ENCODE measurements at places on chromosomes 6 and 20.

- no peak for DNase-seq
Measured at GRCh38 chr20:41135187-41135887, 2.0 kb upstream of the PLCG1 start.

DNA sequence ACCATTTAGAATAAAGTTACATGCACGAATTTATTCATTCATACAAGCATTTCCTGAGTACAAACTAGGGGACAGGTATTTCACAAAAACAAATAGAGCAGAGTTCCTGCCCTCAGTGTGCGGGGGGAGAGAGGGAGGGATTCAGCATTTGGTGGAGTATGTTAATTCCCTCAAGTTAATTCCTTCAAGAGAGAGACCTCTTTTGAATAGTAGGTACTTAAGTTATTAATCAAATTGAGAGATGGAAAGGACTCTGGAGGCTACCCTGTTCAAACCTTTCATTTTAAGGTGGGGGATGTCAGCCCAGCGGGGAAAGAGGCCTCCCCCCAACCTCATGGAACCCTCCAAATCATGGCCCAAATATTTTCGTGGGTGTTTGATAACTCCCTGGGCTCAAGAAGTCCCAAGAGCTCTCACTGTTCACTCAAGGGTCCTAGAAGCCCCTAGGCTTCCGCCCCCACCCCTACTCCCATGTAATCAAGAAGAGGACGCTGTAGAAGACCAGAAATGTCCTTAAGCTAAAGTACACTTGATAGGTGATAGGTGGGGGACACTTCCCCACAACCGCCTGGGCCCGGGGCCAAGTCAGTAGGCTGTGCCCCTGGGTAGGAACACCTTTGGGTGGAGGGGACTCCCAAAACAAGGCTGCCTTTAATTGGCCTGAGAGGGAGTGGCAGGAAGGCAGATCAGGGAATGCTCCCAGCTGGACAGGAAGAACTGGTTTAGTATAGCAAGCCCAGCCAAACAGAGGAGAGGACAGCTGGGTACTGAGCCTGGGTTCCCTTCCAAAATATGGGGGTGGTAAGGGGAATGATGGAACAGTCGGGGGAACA is 2.9 kb downstream of the SDC4 start:
- DNase-seq, result no peak

GRCh38 chr20:50322703-50323131 is 132.1 kb downstream of the CEBPB start:
- no peak for DNase-seq

DNA sequence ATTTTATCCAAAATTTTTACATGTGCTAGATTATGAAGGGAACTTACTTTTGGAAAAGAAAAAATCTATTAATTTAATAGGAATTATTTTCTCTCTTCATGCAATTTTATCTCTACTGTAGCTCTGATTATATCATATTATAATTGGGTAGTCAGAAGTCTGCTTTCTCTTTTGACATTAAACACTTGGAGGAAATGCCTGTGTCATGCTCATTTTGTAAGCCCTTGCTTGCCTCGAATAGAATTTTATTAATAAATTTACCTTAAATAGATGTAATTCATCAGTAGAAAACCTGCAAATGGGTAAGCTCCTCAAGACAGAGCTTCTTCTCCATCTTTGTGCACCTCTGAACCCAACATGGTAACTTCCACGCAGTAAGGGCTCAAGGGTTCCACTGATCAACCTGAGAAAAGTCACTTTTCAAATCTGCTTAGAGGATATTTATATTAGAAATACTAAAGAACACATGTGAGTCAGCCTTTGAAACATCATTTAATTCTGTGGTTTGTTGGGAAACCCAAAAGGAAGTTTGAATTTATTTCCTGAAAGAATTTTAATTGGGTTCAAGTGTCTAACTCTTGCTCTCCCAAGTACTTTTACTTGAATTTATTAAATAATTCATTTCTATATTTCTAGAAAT is 266.0 kb downstream of the ALDH8A1 start:
- no peak for DNase-seq

DNA sequence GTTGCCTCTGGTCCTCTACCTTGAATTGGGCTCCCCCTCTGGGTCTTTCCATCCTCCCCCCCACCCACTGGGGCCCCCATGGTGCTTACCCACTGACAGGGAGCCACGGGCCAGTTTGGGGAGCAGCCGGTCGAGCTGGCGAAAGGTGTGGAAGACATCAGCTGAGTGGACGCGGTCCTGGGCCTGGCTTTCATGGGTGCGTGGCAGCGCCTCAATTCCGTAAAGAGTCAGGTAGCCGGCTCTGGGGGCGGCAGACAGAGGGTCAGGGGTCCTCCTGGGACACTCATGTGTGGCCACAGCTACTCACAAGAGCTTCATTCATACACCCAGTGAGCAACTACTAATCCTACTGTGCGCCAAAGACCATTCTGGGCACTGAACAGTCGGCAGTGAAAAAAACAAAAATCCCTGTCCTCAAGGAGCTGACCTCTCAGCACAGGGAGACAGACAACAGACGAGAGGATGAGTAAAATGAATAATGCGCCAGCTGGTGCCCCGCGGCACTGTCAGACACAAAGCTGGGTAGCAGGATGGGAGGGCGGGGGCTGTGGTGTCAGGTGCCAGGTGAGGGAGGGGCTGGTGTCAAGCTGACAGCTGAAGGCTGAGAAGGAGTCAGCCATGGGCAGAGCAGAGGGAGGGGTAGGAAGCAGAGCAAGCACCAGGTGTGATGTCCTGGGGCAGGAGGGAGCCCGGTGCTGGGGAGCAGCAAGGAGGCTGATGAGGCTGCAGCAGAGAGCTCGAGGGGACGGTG is 28.3 kb downstream of the PTGIS start:
- no peak for DNase-seq

GRCh38 chr20:31494131-31494530 is 19.0 kb downstream of the REM1 start:
- DNase-seq, result no peak

DNA sequence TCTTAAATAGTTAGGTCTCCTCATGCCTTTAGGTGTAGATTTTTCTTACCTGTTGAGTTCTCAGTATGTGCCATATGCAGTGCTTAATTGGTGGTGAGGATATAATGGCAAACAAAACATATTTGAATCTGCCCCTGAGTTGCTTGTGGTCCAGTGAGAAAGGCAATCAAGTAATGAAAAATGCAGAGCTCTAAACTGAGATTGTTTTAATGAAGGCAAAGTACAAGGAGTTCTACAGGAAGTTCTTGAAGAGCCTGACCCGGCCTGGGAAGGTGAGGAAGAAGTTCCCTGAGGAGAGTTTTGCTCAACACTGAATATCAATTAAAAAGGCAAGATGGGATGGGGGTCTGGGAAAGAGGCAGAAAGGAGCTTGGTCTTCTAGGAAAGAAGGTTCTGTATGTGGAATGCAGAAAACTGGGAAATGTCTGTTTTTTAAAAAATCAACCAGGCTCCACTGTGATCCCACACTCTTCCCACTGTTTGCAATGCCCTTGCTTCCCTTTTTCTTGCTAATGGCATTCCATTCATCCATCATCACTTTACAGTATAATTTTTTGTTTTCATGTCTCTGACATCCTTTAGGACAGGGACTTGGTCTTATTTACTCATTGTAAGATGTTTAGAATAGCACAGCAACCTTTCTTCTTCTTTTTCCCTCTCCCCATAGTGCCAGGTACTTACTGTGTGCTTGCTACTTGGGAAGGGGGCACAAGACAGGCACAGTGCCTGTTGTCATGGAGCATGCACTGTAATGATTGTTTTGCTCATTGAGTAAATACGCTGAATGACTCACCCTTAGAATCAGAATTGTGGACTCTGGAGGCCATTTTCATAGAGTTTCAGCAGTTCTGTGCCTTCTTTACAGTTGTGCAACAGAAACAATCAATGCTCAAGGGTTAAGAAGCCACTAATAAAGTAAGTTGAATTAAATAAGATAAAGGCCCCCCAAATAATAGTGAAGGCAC is 64.3 kb downstream of the ANKS1A start:
- DNase-seq, result no peak

- no peak for DNase-seq
Measured at GRCh38 chr6:1136415-1136774, 175.5 kb upstream of the FOXQ1 start.

DNA sequence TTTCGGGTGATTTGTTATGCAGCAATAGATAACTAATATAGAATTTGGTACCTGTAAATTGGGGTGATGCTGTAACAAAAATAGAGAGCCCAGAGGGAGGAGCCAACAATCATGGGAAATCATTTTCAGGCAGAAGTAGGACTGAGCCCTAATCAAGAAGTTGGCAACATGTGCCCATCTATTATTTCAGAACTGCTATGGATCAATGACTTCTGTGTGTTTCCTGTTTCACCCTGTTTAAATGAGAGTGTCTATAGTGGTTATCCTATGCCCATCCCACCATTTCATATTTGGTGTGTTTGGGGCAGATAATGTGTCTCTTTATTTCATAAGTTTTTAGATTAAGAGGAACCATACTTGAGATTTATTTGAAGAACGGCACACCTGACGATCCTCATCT is 330.8 kb upstream of the CITED2 start:
- no peak for DNase-seq

- no peak for DNase-seq
Measured at GRCh38 chr6:131781687-131782086, 26.1 kb upstream of the ENPP1 start.

DNA sequence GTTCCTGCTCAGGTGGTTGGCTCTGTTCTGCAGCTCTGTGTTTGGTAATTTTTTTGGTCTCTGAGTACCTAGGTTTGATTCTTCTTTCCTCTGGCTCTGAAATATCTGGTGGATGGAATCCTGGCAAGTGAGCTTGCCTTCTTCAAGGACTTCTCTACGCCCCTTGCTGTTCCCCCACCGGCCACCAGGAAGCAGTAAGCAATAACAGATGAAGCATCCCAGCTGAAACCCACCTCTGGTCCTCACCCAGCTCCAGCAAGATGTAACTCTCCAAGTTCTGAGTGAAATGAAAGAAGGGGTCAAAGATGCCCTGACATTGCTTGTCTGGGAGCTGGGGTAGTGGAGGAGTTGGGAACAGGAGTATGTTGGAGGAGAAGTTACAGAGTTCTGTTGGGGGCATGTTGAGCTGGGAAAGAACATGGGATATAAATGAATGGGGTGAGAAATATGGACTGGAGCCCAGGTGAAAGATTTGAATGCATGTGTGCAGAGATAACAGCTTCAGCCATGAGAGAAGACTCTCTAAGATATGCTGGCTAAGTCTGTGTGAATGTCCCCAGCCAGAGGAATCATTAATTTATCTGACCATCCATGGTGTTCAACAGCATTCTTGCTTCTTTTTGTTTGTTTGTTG is 51.3 kb upstream of the GLP1R start:
- DNase-seq, result no peak

- no peak for DNase-seq
Measured at GRCh38 chr6:108661982-108662381, 101.3 kb downstream of the FOXO3 start.

- no peak for DNase-seq
Measured at GRCh38 chr6:91697010-91697695, 1110.3 kb upstream of the MAP3K7 start.

GRCh38 chr20:9122571-9122970 is 53.7 kb downstream of the PLCB4 start:
- no peak for DNase-seq

GRCh38 chr20:18904192-18904591 is 90.6 kb downstream of the SCP2D1 start:
- no peak for DNase-seq

GRCh38 chr6:105810105-105810921 is 275.8 kb upstream of the PRDM1 start:
- DNase-seq, result no peak

- DNase-seq, result no peak
Measured at GRCh38 chr20:6439737-6440442, 317.1 kb upstream of the FERMT1 start.

GRCh38 chr6:157964100-157964499 is 17.6 kb upstream of the SYNJ2 start:
- DNase-seq, result no peak

Data from GOT3 (cell line).